Activated T-cell treated with anti-CD3 and anti-CD28 coated beads, Interleukin-2, amount 50 U/mL, for 24 hours (primary cell): ENCODE measurements at places on chromosomes 2 and 18.

GRCh38 chr2:37857575-37858399 is 67.3 kb upstream of the RMDN2 start:
- DNase-seq, result no peak

DNA sequence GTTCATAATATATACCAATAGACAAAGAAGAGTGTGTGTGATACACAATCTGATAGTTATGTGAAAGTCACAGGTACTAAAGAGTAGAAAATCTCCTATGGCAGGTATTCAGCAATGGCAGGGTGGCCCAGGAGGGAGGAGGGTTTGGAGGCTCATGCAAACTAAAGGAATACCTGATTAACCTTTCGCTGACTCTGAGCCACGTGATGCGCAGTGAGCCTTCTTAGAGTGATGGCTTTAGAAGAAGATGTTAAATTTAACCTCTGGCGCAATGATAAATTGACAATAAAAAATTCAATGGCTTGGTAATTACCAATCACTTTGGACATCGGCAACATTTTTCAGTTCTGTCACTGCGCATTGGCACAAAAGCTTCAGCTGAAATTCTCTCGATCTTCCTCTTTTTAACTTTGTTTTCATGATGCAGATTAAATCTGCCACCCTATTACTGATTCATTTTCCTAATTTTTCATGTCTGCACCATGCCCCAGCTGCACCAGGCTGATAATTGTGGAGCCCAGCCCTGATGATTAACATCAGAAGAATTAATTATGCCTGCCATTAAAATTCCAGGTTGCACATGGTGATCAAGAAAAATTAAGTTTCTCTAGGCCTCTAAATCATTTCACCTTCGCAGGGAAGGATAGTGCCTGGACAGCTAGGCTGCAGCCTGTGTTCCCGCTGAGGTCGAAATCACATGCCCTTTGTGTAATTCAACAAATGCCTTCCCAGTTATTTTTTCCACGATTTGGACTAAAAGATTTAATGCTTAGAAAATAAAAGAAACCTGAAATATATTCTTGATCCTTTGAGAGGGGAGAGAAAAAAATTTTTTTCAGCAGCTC is 250.6 kb upstream of the HNRNPA3 start:
- no peak for DNase-seq

DNA sequence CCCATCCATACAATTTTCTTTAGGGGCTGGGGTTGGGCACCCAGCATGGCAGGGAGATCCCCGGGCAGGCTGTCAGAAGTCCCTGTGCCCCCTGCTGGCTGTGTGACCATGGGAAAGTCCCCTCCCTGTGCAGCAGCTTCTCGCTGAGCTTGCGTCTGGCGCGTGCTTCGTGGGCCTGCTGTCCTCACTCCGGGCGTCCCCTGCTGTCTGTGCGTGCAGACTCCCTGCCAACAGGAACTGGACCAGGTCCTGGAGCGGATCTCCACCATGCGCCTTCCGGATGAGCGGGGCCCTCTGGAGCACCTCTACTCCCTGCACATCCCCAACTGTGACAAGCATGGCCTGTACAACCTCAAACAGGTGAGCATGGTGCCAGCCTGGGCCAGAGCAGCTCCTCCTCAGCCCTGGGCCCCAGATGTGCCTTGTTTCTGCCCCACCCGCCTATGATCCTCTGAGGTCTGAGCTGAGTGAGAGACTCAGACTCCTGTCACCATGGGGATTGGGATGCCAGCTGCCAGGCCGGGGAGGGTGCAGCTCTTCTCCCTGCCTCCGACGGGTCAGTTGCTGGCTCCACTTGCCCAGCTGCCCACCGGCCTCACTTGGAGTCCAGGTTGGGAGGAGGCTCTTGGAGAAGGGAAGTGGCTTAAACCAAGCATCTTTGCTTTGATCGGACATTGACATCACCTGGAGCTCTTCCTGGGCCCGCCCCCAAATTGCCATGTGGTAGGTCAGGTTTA is 28.6 kb downstream of the IGFBP2 start:
- no peak for DNase-seq

- DNase-seq, result no peak
These were observed 825.9 kb downstream of the TRIB2 start for GRCh38 chr2:13542642-13543041.

- DNase-seq, result no peak
These were observed 9.4 kb upstream of the MOB1A start for GRCh38 chr2:74188018-74188601.
